SK-MEL-5 (cell line): ENCODE measurements at places on chromosomes 4 and X.
A peak's percentile ranks its signal among the peaks of the same experiment; 100 is the strongest.

DNA sequence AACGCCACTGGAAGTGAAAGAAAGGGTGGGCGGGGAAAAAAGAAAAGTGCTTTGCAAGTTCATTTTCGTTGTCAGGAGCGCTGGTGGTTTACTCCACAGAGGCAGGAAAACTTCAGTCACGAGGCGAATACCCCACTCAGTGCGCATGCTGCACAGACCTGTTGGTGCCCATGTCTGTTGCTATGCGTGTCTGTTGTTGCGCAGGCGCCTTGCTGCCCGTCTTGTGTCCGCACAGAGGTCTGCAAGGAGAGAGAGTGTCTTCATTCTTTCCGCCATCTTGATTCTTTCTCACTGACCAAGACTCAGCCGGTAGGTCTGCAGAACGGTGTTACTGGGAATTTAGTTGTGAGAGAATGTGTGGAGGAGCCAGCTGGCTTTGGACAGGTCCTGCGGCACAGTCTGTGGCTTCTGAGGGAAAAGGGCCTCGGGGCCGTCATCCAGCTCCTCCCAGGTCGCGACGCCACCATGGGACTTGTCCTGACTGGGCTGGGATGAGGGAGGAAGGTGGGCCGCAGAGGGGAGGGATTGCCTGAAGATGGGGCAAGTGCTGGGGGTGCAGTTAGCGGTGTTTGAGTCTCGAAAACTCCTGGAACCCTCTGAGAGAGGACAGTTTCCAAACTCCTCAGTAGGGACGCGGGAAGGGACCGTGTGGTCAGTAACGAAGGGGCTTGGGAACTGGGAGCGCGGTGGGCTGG lies at the start of gene PAGE2:
TSS of gene PAGE2 (plus strand) at position 224 of the 695 bp plus-strand sequence. CDS start 1,003 bp downstream, outside the sequence.
- DNase-seq = no peak

DNA sequence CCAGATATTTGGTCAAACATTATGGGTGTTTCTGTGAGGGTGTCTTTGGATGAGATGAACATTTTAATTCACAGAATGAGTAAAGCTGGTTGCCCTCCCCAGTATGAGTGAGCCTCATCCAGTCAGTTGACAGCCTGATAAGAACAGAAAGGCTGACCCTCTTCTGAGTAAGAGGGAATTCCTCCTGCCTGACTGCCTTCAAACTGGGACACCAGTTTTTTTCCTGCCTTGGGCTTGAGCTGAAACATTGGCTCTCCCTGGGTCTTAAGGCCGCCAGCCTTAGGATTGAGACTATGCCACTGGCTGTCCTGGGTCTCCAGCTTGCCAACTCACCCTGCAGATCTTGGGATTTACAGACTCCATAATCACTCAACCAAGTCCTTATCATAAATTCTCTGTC lies 14.5 kb upstream of the MAML3 start:
- no peak for DNase-seq

DNA sequence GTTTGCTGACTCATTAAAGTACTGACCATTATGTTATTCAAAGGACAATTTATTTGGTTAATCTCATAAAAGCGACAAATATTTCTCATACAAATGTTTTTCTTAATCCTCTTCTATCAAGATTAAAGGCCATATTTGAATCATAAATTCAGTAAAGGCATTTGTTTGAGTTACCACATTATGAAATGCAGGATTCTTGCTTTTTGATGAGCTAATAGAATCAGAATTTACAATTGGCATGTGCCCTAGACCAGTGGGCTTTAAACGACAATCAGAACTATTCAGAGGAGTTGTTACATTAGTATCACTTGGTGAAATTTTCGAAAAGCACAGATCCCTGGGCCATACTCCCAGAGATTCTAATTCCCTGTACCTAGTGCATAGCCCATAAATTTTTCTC lies 55.3 kb downstream of the KLHL4 start:
- no peak for DNase-seq

DNA sequence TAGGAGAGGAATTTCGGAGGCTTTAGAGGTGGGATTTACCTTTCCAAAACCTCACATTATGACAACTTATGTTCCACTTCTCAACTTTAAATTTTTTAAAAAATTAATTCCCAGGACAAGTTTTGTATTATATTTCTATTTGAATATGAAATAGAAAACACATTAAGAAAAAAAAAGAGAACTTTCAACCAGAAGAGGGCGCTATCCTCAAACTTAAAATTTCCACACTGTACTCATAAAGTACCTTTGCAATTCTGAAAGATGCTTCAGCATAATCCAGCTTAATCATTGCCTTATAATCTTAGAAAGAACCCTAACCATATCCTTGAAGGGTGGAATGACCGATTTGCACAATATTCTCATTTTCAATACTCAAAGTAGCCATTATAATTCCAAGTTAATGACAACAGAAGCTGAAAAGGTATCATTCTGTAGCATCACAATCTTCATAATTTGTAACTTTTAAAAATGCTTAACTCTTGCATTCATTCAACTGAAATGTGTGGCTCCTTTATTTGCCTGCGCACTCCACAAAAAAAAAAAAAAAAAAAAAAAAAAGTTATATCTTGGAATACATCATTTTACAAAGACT lies 158.0 kb downstream of the KCNIP4 start:
- DNase-seq = peak; percentile 55

DNA sequence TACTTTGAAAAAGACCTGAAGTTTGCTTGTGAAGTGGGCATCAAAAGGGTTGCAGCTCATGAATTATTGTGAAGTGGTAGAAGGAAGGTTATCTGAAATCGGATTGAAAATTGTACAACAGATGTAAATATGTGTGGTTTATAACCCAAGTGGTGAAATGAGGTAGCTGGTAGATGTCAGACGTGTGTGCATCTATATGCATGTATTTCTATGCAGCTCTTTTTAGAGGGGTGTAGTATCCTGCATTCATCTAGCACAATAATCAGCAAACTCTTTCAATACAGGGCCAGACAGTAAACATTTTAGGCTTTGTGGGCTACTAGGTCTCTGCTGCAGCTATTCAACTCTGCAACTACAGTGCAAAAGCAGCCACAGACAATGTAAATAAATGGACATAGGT lies 9.4 kb downstream of the ATRX start:
- no peak for DNase-seq

GRCh38 chr4:173231916-173232315 lies 63.3 kb downstream of the GALNT7 start:
- peak; percentile 53 for DNase-seq

- no peak for DNase-seq
Measured at GRCh38 chr4:79227860-79228259, 98.0 kb downstream of the NAA11 start.

GRCh38 chrX:135425026-135425965 lies 3.6 kb downstream of the SMIM10L2A start:
- DNase-seq = no peak

DNA sequence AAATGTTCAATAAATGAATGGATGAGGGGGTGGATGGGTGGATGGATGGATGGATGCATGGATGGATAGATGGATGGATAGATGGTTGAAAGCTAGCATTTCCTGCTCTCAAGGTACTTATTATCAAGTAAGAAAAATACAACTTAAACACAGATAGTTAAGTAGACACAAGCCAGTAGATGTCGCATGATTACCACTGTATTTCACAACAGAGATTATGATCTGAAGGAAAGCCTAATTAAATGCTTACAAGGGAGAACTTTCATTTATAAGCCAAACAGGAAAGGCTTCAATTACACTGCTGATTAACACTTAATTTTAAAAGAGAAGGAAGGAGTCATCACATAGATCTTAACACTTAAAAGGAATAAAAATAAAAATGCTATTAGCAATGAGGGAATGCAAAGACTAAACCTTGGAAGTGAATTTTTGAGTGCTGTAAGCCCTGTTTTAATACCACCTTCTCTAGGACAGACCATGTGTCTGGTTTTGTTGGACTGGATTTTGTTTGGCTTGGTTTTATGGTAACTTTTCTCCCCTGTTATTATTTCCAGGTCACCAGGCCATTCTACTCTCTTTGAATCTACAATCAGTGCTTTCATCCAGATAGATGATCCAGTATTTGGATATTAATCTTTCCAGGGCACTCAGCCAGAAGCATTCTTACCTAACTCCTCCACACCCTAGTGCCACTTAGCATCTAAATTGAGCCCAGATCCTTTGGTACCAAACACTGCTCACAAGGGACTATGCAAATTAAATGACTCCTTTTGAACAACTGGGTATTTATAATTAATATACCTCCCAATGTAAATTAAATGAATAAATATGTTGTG lies 75.5 kb upstream of the SLC39A8 start:
- DNase-seq = peak; percentile 49

DNA sequence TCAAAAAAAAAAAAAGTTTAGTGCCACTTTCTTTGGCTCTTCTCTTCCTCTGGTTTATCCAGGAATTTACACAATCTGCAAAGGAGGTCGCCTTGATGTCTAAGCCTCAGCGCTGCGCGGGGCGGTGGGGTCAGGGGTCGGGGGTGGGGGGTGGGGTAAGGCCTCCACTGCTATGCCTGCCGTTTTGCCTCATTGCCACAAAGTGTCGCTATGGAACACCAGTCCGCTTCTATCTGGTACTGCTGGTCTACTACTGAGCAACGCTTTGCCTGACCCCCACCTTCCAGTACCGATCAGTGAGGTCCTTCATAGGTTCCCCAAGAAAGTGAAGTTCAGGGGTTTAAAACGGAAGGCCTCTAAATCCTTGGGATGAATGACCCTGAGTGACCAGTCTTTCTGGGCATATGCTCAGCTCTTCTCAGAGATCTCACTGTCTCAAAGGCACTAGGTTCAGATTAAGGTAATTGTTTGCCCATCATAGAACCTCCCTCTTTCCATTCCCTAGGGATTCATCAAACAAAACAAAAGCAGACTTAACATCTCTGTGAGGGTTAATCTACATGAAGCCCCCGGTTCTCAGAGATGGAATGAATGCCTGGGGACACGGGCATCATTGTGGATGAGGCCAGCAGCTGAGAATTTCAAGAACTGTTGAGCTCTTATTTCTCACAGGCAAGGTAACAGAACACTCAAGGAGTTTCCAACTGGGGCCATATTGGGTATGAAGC lies 16.9 kb upstream of the TSR2 start:
- no peak for DNase-seq

DNA sequence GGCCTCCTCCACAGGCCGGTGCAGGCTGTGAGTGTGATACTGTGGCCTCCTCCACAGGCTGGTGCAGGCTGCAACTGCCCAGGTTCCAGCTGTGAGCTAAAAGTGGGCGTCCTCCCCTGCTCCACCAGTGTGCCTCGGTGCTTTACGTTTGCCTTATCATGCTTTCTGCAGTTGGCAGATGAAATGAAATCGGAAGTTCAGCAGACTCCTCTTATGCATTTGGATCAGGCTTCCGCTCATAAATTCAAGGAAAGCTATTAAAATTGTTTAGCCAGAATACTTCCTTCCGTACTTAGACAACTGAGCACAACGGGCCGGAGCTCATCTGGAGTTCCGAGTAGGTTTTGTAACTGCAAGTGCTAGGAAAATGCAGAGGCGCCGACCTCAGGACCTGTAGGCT lies 12.0 kb downstream of the CYP4V2 start:
- no peak for DNase-seq

DNA sequence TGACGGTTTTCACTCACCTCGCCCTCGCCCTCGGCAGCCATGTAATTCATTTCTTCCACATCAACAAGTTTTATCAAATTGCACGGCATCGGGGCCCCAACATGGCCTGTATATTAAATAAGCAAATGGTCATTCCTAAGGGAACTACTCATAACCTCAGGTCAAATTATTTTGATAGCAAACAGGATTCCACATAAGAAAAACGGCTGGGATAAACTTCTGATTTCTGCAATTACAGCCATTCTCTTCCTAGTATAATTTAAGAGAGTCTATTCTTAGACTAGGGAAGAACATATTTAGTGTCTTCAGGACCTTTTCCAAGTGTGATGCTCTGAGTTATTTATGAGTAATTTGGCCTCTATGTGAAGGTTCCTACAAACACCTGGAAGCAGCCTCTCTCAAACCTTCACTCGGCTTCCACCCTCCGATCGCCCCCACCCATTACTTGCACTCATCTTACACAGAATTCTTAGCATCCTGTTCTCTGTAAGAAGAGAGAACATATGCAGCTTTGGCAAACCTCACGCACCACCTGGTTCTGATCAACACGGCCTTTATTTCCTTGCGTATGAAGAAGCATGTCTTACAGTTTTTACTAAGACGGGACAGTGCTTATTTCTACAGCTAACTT lies 29.4 kb upstream of the CENPU start:
- no peak for DNase-seq

DNA sequence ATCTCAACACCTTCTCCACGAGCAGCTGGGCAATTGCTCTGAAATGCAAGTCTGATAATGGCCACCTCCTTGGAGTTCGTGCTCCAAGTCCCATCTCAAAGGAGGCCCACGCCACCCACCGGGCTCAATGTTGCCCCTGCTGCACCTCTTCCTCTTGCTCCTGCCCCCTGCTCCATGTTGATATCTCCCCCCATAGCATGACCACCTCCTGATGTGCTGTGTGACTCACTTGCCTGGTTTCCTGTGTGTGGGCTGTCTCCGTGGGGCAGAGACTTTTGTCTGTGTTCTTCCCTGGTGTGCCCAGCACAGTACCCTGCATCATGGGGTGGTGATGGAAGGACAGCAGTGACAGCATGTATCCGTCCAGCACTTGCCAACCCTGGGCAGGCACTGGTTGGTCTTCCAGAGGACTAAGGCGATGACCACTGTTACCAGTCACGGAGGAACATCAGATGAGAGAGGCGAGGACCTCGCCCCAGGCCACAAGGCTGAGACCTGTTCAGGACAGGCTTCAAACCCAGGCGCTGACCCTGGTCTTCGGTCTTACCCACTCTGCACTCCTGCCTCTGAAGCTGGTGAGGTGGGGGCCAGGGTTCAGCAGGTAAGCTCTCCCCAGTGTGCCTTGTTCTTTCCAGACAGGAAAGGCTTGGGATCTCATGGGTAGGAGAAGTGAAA lies 104.6 kb upstream of the LRPAP1 start:
- DNase-seq = no peak

GRCh38 chr4:121950212-121950679 lies 1.6 kb downstream of the TRPC3 start:
- peak; percentile 53 for DNase-seq

DNA sequence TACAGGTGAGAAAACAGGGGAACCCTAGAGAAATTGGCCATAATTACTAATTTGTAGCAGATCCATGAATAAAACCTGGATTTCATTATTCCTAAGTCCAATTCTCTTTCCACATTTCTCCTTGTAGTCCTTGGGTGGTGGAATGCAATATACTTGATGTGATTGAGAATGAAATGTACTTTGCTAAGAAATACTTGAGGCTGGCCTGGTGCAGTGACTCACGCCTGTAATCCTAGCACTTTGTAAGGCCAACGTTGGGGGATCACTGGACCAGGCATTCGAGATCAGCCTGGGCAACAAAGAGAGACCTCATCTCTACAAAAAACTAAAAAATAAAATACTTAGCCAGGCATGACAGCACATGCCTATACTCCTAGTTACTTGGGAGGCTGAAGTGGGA lies 15.9 kb downstream of the TMEM184C start:
- DNase-seq = no peak

DNA sequence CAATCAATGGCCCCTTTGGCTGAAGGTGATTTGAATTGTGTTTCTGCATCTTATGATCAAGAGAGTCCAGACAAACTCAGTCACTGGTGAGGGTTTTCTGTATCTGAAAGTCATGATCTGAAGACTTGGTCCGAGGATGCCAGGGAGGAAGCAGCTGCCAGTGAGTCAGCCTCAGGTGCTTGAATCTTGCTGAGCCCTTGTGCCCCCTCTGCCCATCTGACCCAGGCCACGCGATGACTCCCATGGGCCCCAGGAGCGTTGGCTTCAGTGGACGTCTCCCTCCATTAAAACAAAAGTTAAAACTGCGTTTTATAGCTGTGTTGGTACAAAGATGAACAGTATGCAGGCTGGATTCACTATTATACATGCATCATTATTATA lies 62.0 kb downstream of the HTRA3 start:
- DNase-seq = peak; percentile 40
